ENCODE measurements at places on chromosomes 12 and 14.

GRCh38 chr12:51848841-51849735, 570 bp upstream of the FIGNL2 start:
- no peak for DNase-seq

DNA sequence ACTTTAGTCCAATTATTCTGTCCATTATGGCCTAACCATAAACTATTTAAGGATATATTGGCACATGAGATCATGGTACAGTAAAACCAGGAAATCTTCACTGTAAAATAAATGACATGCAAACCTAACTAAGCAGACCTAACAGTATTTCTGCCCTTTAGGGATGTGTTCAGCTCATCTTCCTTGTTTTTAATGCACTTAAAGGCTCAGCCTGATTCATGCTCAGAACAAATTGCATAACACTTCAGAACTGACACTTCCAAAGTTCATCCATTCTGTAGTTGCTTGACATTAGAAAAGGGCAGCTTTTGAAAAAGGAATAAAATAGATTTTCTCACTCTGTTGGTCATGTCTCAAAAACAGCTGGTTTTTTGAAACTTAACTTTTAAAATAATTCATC, 708.5 kb downstream of the C12orf50 start:
- DNase-seq = no peak

- no peak for DNase-seq
Measured at GRCh38 chr14:105987563-105987962, 461.2 kb downstream of the TMEM121 start.

- no peak for DNase-seq
Measured at GRCh38 chr14:83301791-83302190, 1768.1 kb upstream of the SEL1L start.

- no peak for DNase-seq
Measured at GRCh38 chr12:84704856-84705255, 207.7 kb downstream of the SLC6A15 start.

DNA sequence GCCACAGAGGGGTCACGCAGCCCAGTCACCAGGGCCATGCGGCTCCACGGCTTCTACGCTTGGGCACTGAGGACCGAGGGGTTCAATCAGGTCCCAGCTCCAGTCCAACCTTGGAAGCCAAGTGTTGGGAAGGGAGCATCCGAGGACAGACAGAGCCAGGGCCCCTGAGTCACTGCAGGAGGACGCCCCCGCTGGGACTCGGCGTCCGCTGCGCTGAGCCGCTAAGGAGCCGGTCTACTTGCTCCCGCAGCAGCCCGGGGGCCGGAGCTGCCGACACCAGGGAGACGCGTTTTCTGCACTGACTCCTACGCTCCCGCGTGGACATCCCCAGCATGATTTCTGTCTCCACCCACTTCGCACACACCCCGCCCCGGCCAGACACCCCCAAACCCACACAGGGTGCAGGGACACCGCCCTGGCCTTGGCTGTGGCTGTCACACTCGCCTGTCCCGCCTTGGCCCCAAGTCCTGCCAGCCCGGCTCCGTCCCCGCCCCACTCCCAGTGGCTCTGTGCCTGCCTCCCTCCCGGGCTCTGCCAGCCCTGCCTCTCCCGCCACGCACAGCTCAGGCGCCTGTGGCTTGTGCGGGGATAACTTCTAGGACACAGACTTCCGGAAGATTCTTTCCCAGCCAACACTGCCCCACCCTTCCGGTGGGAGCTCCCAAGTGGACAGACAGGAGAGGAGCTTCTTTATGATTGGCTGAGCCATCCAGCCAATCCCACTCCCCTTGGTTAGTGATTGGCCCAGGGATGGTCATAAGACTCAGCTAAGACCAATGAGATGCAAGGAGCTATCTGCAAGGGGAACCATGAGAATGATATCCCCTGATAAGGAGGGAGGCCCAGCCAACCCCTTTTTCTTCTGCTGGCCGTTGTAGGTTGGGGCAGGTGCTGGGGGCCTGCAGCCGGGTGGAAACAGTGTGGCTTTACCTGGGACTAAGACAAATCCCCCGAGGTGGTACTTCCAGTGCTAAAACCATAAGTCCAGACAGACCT, 118.9 kb upstream of the SFSWAP start:
- no peak for DNase-seq

GRCh38 chr12:3725388-3726115, 27.4 kb downstream of the CRACR2A start:
- DNase-seq = no peak

GRCh38 chr14:104794099-104794498, 1.4 kb downstream of the AKT1 start:
- DNase-seq = no peak

- no peak for DNase-seq
Measured at GRCh38 chr12:130102266-130102665, 60.0 kb upstream of the FZD10 start.

GRCh38 chr14:24160499-24160849, 591 bp upstream of the IRF9 start:
- no peak for DNase-seq

DNA sequence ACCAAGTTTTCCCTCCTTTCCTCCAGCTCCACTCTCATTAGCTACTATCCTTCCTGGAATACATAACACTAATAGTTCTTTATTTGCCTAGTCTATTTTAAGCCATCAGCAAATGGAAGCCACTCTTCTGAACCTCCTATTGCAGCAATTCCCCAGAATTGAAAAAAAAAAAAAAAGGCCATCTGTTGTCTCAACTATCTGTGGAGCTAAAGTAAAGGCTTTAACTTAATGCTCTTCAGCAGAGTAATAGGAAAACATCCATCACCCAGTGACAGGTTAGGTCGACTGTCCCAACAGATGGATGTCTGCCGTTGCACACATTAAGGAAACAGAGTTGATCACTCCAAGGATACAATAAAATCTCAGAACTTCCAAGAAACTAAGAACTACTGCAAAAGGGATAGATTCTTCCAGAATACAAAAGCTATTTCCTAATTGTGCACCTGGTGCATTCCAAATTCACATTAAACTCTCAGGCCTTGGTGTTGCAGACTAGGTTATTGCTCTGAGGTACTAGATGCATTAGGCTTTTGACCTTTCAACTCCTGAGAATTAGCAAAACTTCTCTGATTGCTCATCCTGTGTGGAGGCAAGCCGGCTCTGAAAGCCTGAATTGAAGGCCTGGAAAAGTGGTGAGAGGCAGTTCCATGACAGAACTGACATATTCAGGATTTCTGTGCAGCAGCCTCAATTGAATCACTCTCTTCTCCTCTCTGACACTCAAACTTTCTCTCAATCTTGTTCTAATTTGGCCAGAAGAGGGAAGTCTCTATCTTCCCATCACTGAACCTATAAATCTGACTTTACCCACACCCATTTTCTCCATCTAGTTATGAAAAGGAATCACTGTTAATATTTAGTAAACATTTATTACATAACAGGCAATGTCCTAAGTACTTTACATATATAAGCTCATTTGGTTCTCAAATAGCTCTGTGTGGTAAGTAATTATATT, 238.4 kb upstream of the HMGA2 start:
- DNase-seq = no peak

GRCh38 chr12:47762850-47763465, 4.3 kb upstream of the RAPGEF3 start:
- no peak for DNase-seq

DNA sequence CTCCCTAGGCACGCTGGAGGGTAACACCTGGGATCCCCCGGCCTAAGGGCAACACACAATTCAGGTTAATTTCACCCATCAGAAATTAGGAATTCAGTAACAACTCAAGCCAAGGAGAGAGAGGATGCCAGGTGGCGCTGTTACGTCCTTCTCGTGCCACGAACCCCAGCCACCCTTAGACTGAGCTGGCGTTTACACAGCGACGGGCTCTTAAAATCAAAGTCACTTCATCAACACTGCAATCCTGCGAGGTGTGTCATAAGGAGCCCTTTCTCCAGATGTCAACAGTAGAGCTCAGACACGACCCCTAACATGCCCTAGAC, 110.6 kb upstream of the TMEM132D start:
- no peak for DNase-seq

DNA sequence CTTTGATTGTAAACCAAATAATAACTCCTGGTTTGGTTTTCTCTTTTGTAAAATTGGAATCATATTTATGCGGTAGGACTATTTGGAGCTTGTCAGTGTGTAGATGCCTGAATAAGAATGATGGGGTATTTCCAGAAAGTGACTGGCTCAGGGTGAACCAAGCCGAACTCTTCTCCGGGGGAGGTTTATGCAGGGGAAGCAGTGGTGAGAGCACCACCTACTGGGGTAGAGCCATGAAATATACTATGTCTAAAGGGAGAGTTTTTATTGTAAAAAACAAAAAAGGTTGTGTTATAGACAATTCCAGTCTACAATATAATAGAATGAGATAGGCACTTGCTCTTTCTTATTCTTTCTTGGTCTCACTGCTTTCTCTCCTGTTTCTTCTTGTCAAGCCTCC, 222.9 kb upstream of the SLC16A7 start:
- no peak for DNase-seq

DNA sequence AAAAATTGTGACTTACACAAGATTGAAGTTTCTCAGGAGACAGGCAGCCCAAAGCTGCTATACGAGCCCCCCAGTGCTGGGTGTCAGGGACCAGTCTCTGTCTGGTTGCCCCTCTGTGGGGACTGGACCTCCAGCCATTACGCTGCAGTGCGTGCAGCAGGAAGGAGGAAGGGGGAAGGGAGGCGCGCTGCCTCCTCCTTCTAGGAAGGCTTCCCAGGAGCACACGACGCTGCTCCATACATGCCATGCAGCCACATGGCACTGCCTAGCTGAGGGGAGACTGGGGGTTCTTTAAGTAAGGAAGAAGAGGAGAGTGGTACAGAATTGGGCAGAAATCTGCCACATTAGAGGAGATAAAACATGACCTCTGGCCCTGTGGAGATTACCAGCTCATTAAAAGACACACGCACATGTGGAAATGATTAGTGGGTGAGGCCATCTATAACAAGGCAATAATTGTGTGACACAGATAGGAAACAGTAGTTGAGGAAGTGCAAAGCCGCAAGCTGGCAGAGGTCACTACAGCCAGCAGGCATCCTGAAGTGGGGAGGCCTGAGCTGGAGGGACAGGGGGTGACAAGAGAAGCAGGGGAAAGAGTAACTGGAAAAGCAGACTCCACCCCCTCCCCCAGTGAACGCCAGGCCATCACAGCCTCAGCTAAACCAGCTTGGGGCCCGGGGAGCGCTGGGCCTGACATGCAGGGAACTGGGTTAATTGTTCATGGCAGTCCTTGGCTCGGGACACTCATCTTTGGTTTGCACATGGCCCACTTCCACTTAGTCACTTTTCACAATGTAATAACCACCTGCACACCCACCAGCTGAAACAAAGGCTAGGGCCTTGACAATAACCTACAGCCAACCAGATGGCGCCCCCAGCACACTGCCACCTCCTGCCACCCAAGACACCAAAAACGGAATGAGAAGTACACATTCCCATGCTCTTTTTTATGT, 39.6 kb downstream of the CCDC88C start:
- no peak for DNase-seq

DNA sequence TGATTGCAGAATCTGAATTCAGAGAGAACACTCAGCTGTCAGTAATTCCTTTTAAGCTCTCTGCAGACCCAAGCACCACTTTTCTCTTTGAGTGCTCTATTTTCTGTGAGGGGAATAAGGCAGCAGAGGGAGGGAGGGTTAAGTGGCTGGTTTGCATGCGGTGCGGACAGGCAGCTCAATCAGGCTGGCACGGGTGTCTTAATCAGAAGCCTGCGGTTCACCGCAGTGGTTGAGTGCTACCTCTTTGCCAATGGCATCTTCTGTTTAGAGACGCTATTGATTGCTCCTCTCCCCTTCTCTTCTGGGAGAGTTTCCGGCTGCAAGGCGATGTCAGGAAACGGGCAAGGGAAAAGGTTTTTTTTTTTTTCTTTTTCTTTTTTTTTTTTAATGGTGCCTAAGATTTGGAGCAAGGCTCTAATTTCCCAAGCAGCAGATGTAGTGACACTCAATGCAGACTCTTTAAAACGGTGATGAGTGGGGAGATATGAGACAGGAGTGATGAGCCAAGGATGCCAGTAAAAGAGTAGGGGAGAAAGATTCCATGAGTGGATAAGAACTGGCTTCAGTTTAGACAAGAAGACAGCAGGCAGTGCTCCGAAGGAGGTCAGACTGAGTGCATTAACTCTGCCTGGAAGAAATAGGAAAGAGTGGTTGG, 533.7 kb upstream of the SEL1L start:
- no peak for DNase-seq

DNA sequence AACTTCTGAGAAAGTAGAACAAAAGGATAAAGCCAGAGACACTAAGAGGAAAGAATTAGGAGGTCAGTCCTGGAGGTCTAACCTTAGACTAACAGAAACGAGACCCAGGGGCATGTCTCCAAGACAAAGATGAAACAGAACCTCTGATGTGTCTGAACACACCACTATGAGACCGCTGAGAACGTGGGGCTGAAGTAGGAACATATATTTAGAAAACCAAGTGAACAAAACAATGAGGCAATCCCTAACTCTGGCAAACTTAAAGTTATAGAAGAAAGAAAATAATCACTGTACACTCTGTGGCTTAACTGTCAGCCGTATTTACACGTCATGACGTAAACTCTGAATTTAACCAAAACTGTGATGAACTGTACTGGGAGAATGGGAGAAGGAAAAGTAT, 17.9 kb downstream of the KCTD10 start:
- DNase-seq = no peak

DNA sequence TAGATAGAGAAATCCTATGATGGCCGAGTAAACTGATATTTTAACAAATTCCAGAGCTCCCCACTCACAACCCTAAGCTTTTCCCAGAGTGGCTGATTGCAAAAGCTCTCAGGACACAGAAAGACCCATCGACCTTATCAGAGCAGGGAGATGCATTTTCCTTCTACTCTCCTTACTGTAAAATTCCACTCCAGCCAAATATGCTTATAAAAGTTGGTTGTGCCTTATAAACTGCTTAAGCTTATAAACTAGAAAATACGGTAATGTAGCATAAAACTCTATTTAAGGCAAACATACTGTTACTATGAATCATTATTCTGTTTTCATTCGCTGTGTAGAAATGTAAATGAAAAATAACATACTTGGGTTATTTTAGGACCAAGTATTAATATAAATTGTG, 41.6 kb upstream of the TRHDE start:
- DNase-seq = no peak

- DNase-seq = no peak
Measured at GRCh38 chr12:1875608-1876007, 42.8 kb downstream of the CACNA2D4 start.

DNA sequence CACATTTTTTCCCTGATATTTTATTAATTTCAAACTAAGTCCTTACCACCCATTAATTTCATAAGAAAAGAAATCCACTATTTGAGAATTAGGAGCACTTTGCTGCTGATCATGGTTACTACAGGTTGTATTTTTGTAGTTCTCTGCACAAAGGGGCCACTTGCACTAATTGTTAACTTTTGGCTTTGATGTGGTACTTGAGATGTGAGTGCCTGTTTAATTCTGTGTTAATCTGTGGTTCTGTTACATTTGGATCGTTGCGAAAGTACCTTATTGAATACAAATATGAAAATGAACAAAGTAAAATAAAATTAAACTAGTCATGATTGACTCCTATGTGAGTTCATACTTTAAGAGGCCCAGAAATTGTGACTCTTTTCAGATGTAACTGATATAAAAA, 374.9 kb upstream of the RGS6 start:
- no peak for DNase-seq

- no peak for DNase-seq
Measured at GRCh38 chr14:105324080-105324778, 9.7 kb downstream of the PACS2 start.

All from KG1 (cell line).